ENCODE measurements at places on chromosomes 16 and 17.

DNA sequence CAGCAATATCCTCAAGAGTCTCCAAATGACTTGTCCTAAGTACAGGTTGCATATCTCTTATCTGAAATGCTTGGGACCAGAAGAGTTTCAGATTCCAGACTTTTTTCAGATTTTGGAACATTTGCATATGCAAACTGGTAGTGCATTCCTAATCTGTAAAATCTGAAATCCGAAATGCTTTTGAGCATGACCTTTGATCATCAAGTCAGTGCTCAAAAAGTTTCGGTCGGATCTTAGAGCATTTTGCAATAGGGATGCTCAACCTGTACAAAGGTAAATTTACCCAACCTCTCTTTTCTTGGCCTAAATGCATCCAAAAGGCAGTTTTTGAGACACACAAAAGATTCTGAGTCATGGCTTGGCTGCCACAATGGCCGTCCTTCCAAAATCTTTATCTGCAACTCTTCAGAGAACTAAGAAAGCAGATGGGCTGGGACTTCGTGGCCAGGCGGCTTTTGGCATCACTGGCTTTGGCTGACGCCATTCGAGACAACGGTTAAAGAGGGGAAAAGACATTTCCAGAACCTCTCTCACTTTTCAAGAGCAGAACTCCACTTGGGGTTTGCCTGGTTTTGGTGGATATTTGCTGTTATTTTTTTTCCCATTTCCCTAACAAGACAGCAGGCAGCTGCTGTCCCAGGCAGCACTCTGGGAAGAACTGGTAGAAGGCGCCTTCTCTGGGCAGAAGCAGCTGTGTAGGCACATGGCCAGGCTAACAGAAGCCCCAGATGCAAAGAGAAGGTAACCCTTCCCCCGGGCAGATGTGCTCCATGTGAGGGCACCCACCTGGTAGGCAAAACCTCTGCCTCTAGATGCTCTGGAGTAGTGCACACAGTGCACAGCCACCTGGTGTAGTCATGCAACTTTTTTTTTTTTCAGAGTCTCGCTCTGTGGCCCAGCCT, 8.9 kb downstream of the CPPED1 start:
- DNase-seq: no peak

- DNase-seq: no peak
Observed at GRCh38 chr16:86157616-86158247, 258.8 kb downstream of the IRF8 start.

DNA sequence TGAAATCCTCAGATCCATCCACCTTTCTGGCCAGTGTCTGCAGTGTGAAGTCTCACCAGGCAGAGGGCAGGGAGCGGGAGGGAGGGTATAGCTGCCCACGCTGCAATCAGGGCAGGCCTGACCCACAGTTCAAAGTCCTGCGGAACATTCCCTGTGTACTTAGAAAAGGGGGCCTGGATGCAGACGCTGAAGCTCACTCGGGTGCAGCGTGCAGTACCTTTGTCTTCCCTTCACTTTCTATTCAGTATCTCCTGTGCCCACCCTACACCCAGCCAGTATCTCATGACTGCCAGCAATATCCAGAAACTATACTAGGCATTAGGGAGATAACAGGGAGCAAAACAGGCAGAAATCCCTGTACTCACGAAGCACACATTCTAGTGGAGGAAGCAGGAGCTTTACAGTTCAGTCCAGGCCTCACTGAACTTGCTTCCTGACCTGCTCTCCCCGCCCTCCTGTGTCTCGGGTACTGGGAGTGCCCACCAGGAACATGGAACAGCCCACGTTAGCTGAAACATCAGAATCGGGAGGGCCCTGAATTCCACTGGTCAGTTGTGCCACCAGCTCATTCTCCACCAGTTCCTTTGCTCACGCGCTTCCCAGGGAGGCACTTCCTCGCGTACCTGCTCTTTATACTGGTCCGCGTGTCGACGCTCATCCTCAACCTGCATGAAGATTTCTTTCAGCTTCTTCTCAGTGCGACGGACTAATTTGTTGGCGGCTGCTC, 42.2 kb downstream of the NDEL1 start:
- no peak for DNase-seq

- DNase-seq: no peak
Observed at GRCh38 chr17:42363767-42364585, 24.3 kb downstream of the STAT3 start.

DNA sequence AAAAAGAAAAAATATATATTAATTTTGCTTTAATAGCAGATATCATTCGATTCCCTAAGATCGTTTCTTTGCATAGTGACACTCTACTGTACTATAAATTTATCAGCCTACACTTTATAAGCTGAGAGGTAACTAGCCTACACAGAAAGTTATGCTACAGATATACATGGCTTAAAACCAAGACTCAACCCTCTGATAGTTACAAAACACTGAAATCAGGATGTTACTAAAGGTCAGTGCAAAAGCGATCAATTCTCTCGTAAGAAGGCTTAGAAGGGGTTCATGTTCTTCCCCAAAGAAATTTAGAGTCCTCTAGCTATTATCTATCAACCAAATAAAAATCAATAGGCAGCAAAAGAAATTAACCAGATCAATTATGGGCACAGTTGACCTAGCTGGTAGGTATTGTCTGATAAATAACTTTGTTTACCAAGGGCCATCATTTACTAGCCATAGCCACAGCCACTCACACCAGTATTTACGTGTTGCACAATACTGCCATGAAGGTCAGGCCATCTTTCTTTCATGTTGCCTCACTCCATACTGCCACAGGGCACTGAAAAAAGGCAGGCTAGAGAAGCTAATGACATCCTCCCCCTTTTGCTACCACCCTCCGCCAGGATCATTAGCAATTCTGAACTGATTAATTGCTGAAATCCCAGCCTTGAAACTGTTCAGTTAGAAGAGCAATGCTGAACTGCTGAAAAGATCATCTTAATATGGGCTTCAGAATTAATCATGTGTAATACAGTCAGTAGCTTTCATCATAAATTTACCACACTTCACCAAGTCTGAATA, 43.7 kb downstream of the RND2 start:
- no peak for DNase-seq

GRCh38 chr17:60107526-60108257, 29.0 kb upstream of the HEATR6 start:
- DNase-seq: no peak

GRCh38 chr17:27834571-27834970, 34.2 kb upstream of the NOS2 start:
- DNase-seq: no peak

DNA sequence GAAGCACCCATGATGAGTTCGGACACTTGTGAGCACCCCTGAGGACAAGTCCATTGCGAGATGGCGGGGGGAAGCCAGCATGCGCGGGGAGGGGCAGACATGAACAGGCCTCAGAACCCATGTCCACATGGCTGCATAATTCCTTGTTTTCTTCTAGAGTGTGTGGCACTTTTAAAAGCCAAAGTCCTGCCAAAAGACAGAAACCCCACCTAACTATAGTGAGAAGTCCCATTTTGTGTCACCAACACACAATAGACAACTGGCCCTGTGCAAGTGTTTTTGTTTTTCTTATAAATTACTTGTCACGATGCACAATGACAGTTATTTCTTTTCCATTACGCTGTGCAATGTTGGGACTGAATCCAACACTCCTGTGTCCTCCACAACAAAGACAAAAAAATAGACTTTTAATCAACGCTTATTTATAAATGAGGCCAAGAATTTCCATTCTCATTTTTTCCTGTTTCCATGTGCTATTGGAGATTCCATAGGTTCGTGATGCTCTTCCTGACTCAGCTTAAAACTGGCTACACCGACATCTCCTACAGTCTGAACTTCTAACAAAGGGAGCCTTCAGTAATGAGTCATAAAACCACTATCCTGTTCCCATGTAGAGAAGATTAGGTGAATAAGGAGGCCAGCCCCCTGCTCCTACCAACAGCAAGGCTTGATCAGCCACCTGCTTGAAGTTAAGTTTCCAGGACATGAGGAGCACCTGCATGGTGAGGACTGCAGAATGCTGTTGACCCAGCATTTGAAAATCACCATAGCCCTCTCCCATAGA, 98.9 kb downstream of the ZNF423 start:
- no peak for DNase-seq

Measured in cortex of kidney (tissue), 1 donor.